Stimulated activated CD8-positive, alpha-beta memory T cell treated with anti-CD3 and anti-CD28 coated beads, Interleukin-4, amount 100 ng/mL, for 1 hour (primary cell): ENCODE measurements at places on chromosomes 13 and 19.

DNA sequence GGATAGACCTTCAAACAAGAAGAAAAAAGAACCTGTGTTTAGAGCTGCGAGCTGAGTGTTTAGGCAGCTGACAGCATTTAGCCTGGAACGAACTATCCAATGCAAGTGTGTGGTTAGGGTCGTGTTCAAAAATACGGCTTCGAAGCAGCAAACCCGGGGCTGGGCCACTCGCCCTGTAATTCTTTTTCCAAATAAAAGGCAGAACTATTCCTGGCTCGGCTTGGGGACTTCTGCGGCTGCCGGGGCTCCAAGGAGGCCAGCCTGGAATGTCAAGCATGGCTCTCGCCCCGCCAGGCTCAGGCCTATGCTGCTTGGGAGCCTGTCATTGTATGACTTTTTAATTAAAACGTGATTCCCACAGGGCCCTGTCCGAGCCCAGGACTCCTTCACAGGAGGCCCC is 51.7 kb upstream of the KLF2 start:
- DNase-seq: no peak

DNA sequence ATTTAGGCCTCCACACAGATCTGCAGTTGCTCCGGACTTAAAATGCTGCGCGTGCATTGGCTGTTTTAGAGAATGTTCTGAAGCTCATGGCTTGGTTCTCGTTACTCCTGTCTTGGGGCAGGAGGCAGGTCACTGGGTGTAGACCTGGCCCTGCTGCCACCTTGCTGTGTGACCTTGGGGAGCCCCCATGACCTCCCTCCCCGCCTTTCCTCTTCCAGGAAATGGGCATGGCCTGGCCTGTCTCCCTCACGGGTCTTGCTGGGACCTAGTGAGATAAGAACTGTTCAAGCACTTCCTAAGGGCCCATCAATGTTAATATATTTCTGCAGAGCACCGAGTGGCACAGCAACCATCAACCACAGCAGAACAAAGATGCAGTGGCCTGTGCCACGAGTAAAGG is 49.4 kb downstream of the KLF2 start:
- no peak for DNase-seq

- no peak for DNase-seq
These were observed 174.0 kb upstream of the LSM14A start for GRCh38 chr19:33998302-33998701.

DNA sequence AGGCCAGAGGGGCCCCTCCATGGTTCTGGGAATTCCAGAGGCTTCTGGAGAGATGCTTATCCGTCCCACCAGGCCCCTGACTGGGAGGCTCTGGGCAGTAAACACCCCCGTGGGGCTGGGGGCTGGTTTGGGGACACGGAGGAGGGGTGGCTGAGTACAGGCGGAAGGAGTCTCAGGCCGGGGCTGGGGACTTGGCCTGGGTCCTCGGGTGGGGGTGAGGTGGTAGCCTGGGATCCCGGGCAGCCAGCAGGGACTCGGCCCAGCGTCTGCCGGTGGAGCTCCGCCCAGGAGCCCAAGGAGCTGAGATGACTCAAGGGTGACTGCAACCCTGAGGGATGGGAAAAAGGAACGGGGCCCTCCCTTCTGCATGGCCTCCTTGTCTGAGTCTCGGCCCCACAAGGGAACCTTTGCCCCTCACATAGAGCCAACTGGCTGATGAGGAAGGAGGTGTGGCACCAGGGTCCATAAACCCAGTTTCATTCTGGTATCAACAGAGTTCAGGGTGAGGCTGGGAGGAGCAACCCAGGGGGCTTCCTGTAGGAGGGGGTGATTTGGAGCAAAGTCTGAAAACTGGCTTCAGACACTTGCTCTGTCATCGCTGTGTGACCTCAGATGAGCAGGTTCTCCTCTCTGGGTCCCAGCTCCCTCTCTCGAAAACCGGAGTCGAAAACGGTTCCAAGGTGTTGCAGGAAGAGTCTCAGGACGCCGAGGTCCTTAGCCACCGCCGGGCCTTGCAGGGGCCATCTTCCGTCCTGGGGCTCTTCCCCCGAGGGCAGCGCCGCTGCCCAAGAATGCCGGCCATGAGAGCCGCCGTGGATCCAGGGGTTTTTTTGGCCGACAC is 809 bp downstream of the MISP start:
- no peak for DNase-seq

- DNase-seq: no peak
These were observed 2.7 kb upstream of the CAPNS1 start for GRCh38 chr19:36136964-36137686.

GRCh38 chr19:45769821-45770191 is 754 bp upstream of the SIX5 start:
- DNase-seq: no peak

GRCh38 chr13:33870046-33870668 is 52.2 kb downstream of the RFC3 start:
- DNase-seq: no peak

DNA sequence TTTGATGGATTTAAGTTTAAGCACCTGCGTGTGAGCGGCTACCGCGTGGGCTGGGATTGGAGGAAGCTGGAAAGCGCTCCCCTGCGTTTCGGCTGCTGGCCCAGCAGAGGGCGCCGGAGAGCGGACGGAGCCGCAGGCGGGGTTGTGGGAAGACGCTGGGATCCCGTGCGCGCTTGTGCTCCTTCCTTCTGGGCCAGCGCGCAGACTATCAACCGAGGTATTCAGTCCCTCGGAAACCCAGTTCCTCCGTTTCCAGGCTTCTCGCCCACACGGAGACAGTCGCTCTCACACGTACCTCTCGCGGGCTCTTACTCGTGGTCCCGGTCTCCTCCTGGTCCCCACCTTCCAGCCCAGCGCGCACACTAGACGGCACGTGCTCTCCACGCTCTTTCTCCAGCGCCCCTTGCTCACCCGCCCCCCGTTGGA is 28.8 kb downstream of the EPN1 start:
- no peak for DNase-seq

- DNase-seq: no peak
These were observed 146.9 kb downstream of the MYCBP2 start for GRCh38 chr13:77180011-77180410.

GRCh38 chr13:46387064-46387851 is at the start of gene RUBCNL:
RUBCNL (minus strand) TSS chr13:46387252; CDS start chr13:46372475, 14,777 bp downstream.
- no peak for DNase-seq

GRCh38 chr19:16836115-16837034 is 7.2 kb downstream of the SIN3B start:
- no peak for DNase-seq

DNA sequence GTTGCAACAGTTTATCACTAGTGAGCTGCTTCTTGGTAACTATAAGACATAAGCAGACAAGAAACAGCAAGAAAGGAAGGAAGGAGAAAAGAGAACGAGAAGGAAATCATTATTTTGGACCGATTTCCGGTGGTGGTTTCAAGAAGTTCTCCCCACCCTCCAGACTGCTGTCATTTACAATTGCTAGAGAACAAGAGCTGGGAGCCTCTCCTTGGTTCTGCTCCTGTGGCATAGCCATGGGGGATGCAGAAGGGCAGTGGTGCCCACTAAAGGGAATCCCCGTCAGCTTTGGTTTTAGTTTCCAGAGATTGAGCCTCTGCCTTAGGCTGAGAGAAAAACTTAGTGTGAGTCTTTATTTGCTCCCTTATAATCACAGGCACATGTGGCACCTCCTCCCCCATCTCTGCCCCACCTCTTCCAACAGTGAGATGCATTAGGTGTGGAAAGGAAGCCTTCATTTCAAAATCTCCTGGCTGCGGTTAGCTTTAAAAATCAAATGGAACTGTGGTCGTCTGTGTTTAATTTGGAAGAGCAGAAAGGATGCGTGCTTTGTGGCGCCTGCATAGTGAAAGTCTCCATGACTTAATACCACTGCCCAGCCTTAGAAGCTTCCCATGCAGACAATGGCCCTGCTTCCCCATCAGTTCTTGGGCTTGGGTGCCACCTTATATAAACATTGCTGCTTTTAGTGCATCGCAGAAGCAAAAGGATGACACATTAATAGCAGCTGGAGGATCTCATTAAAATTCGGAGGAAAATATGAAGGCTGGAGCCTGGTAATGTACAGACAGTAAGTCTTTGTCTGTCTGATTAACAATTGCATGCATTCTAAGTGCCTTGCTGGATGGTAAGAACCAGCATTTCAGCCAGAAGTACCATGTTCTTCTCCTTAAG is 25.0 kb downstream of the LRCH1 start:
- DNase-seq: no peak

DNA sequence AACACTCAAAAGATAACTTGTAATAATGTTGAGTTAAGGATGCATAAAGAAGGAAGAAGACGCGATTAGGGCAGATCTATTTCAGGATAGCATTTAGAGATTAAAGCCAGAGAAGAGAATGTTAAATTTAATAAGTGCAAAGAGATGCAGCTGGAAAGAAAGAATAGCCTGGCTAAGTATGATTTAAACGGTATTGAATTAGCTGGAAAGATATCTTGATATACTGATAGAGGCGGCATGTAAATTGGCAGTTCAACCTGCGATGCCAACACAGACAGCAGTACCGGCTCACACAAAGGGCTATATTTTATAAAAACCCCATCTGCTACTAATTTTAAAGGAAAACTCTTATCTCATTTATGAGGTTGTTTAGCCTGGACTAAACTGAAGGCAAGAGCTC is 121.4 kb downstream of the ENOX1 start:
- DNase-seq: no peak

DNA sequence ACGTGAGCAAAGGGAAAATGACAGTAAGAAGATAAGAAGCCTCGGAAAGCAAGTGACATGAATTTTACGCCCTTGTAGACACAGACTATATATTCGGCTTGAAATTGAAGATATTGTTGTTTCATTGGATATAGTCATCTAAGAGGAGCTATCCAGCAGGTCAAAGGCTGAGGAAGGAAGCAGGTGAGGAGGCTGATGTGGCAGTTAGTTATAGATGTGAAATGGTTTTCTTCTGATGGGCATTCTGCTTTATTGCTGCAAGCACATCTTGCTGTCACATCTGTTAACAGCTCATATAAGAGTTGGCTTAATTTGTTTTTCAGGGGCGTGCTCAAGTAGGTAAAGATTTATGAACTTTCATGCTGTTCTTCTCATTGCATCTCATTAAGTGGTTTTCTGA is 146.1 kb downstream of the KLF5 start:
- no peak for DNase-seq

DNA sequence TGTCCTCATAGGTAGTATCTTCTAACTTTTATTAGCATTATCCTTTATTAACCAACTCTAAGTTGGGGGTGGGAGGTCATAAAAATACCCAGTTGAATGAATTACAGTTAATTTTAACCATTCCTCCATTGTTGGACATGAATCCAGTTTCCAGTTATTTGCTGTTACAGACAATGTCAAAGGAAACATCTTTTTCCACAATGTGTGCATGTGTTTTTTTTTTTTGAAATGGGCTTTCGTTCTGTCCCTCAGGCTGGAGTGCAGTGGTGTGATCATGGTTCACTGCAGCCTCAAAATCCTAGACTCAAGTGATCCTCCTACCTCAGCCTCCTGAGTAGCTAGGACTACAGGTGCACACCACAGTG is 32.0 kb downstream of the KLF5 start:
- no peak for DNase-seq

- DNase-seq: no peak
These were observed 131.8 kb upstream of the PEG3 start for GRCh38 chr19:56972291-56972841.

GRCh38 chr13:18971576-18972219 is 209.9 kb downstream of the TUBA3C start:
- DNase-seq: no peak

DNA sequence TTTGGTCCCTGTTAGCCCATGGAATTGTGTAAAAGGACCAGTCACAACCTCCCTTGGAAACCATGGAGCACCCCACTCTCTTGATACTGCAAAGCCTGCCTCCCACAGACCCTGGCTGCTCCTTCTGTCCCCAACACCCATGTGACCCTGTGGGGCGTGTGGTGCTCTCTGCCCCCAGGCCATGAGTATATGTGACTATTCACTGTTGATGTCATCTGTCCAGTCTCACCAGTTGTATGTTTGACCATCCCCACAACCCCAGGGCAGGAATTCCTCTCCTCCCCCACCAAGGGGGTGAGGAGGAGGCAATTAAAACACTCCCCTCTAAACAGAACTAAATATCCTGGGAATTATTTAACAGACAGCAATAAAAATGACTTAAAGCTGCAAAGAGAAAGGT is 35.2 kb downstream of the KCTD15 start:
- no peak for DNase-seq

GRCh38 chr13:110627761-110628476 is 12.6 kb downstream of the NAXD start:
- DNase-seq: no peak
